ENCODE measurements at places on chromosomes 7 and 10.

DNA sequence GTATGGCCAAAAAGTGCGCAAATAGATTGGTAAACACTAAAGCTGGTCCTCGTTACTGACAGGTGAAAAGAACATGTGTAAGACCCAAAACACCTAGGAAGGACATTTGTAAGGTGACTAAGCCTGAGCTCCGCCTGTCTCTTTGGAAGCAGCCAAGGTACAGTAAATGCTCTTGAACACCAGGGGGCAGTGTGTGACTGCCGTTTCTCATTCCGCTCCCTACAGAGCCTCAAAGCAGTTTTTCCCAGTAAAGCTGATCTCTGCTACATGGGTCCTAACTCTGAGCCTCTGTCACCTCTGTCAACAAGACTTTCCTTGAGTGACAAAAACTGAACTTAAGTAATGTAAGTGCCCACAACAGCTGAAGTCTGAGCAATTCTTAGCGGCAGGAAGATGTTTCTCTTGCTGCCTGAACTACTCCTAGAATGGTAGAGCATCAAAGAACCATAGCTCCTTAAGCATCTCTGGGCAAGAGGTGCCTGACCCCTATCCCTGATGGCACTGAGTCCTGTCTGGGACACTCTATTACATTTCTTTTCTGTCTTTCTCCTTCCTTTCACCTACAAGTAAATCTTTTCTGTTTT is 238.0 kb upstream of the INHBA start:
- DNase-seq: peak; percentile 76

DNA sequence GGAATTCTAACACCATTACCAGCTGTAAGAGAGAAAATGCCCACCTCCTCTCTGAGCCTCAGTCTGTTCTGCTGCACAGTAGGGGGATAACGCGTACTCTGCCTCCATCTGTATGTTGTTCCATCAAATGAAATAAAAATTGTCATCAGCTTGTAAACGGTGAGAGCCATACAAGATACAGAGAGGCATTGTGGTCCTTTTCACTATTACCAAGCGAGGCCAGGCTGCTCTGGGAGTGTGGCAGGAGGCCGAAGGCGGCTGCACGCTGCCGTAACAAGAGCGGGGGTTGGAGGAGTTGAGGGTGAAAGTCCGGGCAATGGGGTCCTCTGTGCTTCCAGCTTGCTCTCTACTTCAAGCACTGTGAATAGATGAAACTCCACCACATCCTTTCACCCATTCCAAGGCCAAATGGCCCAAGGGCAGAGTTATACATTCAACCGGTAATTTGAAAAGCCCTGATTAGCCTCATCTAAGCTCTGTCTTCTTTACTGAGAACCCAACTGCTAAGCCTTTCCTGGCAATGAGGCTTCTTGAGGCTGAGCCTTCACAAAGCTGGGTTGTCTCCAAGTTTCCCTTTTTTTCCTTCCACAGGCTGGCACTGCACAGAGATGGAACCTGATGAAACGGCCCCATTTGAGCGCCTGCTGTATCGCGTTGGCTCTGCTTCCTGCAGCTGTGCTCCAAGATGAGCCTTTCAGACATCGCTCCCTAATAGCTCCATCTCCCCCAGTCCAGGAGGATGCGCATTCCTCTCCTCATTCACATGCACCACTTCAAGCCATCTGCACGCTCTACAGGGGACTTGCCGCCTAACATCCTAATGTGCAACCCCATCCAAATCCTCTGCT is 47.2 kb downstream of the PYROXD2 start:
- DNase-seq: no peak

DNA sequence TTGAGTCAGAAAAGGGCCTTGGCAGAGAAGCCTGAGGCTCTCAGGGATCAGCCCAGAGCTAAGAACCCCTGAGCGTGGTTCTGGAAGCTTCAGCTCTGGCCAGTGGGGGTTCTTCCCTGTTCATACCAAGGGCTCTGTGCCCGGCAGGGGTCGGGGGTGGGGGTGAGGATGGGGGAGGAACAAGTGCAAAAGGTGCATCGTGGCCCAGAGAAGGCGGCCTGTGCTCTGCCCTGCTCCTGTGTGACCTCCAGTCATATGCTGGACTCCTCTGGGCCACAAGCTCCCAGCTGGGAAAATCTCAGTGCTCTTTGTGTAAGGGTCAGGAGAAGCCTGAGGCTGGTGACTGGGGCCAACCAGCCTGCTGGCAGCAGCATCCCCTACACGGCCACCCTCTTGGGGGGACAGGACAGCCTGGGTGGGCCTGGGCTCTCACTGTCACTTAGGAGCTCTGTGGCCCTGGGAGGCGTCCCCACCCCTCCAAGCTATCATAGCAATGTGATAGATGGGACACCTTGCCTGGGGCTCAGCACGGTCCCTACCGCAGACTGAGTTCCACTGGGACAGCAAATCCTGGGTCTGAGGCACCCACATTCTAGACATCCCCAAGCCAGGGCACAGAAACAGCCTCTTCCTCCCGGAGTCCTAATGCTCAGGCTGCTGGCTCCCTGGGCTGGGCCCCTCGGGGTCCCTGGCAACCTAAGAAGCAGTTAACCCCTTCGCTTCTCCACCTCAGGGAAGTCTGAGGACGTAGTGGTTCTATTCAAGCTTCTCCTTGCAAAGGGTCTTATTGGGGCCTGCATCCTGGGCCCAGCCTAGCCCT is 2.5 kb downstream of the MMRN2 start:
- no peak for DNase-seq

DNA sequence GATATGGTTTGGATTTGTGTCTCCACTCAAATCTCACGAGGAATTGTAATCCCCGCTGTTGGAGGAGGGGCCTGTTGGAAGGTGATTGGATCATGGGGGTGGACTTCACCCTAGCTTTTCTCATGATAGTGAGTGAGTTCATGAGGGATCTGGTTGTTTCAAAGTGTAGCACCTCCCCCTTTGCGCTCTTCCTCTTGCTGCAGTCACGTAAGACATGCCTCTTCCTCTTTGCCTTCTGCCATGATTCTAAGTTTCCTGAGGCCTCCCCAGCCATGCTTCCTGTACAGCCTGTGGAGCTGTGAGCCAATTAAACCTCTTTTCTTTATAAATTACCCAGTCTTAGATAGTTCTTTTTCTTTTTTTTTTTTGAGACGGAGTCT is 17.1 kb downstream of the CDNF start:
- DNase-seq: no peak

DNA sequence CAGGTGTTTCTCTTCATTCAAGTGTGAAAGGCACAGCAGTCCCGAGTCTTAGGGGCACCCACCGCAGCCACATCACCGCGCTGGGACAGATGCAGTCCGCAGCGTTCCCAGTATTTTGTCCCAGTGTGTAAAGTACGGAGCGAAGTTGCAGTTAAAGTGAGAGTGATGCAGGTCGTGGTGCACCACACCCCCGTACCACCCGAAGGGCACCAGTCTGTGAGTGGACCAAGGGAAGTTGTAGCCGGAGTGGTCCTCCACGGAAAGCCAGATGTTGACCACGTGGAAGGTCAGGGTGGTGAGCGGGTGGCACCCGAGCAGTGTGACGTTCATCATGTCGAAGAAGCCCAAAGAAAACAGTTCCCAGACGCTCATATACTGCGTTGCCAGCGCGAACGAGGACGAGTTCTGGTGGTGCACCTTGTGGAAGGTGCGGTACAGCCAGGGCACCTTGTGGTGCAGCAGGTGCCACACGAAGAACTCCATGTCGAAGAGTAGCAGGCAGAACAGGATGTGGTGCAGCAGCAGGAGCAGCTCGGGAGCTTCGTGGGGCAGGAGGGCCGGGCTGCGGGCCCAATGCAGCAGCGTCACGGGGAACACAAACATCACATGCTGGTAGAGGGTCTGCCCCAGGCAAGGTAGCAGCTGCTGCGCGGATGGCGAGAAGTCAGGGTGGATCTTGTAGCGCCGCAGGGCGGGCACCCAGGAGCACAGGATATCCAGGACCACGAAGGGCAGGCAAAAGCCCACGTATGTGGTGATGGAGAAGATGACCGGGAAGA is 526 bp downstream of the CH25H start:
- peak; percentile 59 for DNase-seq

- no peak for DNase-seq
Measured at GRCh38 chr10:127790066-127790624, 53.2 kb downstream of the FOXI2 start.

DNA sequence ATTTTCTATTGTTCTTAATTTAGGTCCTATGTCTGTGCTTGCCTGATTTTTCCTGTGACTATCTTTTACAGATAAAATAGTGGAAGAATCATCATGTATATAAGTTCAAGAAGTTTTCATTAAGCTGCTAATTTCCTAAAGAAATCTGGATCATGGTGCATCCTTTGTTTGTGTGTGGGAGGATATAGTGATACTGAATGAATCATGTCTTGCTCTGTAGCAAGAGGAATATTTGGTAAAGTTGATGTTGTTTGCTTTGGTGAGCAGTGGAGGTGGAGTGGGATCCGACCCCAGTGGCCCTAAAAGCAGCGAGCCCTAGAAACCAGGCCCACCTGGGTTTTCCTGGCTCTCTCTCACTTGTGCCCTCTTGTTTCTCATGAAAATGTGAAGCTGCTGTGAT is 83.7 kb downstream of the CCNY start:
- DNase-seq: no peak

- no peak for DNase-seq
Measured at GRCh38 chr7:109694149-109695071, 1124.7 kb downstream of the DNAJB9 start.

DNA sequence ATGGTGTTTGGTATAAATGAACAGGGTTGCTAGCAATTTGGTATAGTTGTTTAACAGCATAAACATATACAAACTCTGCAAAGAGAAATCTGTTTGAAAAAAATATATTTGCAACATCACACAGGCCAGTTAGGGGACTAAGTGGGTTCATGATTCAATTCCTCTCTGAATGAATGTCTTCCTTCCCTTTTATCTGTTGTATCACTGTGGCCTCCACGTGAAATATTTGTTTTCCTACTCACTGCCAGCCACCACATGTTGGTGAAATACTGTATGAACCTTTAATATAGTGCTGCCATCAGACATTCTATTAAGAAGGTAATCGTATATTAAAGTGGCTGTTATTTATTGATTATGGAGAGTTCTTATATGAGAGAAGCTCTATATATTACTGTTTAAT is 157.0 kb downstream of the ARID5B start:
- DNase-seq: no peak

GRCh38 chr7:3404501-3404900 is 103.4 kb downstream of the SDK1 start:
- DNase-seq: no peak

DNA sequence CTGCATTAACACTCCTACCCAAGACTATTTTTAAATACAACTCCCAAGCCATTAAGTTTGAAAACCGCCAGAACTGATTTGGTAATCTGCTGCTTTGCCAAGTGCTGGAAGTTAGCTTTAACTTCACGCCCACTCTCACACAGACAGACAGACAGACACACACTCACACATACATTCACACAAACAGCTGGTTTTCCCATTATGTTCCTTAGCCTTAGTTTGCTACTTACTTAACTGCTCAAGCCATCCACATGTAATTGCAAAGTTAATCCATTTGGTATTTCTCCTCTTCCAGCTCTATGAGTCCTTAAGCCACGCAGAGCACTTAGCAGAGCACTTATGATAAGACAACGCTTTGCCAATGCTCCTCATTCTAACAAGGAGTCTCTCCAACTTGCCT is 8.3 kb downstream of the COBL start:
- no peak for DNase-seq

GRCh38 chr10:125208854-125209565 is 48.6 kb upstream of the CTBP2 start:
- DNase-seq: peak; percentile 17

DNA sequence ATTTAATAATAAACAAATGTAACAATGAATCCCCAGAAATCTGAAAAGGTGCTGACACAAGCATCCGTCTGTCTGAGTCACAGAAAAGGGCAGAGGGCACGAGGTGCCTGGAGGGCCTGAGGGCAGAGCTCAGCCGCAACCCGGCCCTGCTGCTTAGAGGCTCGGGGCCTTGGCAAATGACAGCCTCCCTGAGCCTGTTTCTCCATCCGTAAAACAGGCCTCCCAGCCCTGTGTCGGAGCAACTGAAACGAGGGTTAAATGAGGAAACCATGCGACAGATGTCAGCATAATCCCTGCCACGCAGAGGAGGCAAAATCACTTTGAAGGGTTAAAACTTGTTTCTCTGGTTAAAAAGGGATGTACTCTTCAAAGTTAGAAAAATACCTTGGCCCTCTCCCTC is 24.9 kb downstream of the NUDT1 start:
- DNase-seq: no peak

GRCh38 chr7:12289996-12290395 is 78.9 kb downstream of the TMEM106B start:
- DNase-seq: no peak

- no peak for DNase-seq
Measured at GRCh38 chr10:33423154-33423529, 88.7 kb upstream of the NRP1 start.

DNA sequence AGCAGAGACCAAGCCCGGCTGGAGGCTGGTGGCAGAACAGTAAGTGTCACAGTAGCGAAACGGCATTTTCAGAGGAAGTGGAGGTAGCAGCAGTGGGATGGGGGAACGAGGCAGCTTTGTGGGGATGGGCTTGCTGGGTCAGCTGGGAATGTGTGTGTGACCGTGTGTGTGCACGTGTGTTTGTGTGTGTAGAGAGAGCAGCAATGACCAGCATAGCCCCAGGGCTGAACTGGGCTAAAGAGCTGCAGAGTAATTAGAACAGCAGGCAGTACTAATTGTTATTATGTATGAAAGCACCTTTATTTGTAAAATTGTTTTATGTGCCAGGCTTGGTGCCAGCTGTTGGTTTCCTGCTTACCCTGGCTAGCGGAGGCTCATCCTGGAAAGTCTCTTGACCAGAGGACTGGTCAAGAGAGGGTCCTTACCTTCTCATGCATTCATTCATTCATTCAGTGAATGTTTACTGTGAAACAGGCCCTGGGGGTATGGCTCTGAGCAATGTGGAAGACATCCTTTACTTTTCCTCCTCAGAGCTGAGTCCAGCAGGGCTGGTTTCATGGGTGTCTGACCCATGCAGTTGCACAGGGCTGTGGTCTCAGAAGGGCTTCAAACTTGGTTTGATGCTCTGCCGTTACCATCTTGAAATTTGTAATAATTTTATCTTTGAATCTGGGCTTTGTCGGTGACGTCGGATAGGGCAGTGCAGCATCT is 184.6 kb downstream of the SEC23IP start:
- no peak for DNase-seq

GRCh38 chr7:18102576-18102975 is 74.9 kb upstream of the PRPS1L1 start:
- no peak for DNase-seq

- no peak for DNase-seq
Measured at GRCh38 chr7:27134392-27134791, 3.8 kb upstream of the HOXA4 start.

- no peak for DNase-seq
Measured at GRCh38 chr10:109668154-109668665, 255.1 kb downstream of the XPNPEP1 start.

GRCh38 chr7:47299496-47299895 is 282.4 kb downstream of the TNS3 start:
- no peak for DNase-seq
